Fibroblast of mammary gland (primary cell): ENCODE measurements at places on chromosomes 2 and 18.

- no peak for DNase-seq
Measured at GRCh38 chr2:46723346-46723745, 192.3 kb downstream of the MCFD2 start.

- no peak for DNase-seq
Measured at GRCh38 chr2:228630786-228631185, 449.3 kb upstream of the SPHKAP start.

- DNase-seq = no peak
Measured at GRCh38 chr18:63107171-63107845, 212.3 kb downstream of the BCL2 start.

DNA sequence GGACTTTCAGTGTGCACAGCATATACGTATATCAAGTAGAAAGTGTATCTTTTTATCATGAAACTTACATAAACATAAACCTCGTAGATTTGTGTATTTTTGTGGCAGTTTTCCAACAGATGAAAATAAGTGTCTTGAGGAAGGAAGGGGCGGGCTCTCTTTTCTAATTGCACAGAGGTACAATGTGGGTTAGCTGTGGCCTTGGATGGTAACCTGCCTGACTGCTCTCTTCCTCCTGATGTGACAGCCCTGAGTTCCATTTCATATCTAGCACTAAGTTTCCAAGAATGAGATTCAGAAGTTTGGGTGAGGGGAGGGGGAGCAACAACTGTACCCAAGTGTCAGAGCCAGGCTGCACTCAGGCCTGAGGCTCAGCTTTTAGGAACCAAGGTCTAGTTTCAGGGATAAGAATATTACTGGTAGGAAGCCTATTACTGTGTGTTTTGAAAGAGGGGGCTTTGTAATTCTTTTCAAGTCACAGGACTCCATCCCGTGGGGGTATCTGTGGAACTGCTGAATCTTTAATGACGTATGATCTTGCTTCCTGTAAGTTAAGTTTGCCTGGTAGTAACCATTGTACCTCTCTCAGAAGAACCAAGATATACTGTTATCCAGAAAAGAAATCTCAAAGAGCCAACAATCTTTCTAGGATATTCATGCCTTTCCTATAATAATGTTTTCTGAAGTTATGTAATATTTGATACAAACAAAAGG, 483.7 kb downstream of the PTPRM start:
- DNase-seq = no peak

GRCh38 chr2:230156782-230157699, 62.7 kb downstream of the SP110 start:
- DNase-seq = no peak
